Adipocyte (in vitro differentiated cells): ENCODE measurements at places on chromosomes 4 and X.

GRCh38 chr4:158724637-158725036 lies 1.4 kb upstream of the PPID start:
- no peak for DNase-seq

- peak; percentile 68 for DNase-seq
These were observed 674 bp downstream of the SEC24B start for GRCh38 chr4:109434007-109434971.

DNA sequence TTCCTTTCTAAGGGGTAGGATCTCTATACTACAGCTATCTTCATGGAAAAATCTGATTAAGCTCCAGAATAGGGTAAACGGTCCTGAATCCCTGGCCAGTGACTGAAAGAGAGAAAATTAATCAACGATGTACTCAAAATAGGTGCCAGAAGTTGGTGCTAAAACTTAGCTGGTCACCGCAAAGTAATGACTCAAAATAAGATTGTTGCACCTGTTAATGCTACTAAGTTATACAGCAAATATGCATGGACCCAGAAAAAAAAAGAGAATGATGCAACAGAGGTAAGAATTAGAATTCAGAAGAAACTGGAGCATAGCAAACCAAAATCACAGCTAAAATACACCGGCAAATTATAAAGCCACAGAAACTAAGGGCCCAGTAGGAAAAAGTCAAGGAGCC lies 239.7 kb upstream of the FAM241A start:
- DNase-seq, result no peak

- no peak for DNase-seq
These were observed 462.2 kb upstream of the CPXCR1 start for GRCh38 chrX:88284844-88285243.

DNA sequence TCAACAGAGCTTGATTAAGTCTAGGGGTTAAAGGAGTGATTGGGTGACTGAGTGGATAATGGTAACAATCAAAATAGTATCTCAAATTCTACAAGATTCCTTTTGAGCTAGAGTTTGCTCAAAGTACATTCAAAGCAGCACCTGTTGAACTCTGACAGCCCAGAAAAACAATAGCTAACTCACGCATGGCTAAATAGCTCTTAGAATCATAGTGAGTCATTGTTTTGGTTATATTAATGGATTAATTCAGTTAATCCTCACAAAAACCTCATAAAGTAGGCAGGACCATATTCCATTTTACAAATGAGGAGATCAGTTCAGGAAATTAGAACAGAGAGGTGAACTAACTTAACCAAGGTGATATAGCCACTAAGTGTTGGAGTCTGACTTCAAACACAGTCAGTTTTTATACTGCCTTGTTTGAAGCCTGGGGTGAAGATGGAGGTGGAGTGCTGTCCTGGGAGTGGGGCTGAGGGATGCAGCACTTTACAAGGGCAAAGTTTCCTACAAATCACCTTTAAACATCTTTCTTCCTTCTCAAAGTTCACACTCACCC lies 35.9 kb upstream of the PPM1K start:
- no peak for DNase-seq
